Head of caudate nucleus (tissue), 42 donors: ENCODE measurements at places on chromosomes 13 and 19.

GRCh38 chr13:41520016-41520659, 62.8 kb downstream of the RGCC start:
- DNase-seq = no peak

- no peak for DNase-seq
Observed at GRCh38 chr19:8144273-8144995, 5.0 kb downstream of the FBN3 start.

GRCh38 chr19:33235996-33236350, 10.3 kb upstream of the SLC7A10 start:
- DNase-seq = no peak

DNA sequence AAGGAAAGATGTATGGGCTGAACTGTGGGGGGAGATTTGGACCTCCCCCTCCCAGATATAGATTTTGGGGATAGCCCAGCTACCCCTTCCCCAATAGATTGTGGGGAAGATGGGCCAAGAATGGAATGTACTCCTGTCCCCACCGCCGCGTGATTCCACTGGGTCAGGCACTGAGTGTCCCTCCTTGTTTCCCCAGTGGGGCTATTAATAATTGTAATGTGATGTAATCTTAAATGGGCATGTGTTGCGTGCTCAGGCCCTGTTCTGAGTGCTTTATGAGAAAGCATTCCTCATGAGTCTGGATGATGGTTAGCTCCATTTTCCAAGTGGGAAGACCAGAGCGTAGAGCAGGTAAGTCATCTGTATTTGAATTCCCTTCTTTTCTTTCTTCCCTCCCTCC, 1.4 kb downstream of the PSMD8 start:
- DNase-seq = no peak

- no peak for DNase-seq
Observed at GRCh38 chr13:24202215-24202614, 41.7 kb downstream of the SPATA13 start.

DNA sequence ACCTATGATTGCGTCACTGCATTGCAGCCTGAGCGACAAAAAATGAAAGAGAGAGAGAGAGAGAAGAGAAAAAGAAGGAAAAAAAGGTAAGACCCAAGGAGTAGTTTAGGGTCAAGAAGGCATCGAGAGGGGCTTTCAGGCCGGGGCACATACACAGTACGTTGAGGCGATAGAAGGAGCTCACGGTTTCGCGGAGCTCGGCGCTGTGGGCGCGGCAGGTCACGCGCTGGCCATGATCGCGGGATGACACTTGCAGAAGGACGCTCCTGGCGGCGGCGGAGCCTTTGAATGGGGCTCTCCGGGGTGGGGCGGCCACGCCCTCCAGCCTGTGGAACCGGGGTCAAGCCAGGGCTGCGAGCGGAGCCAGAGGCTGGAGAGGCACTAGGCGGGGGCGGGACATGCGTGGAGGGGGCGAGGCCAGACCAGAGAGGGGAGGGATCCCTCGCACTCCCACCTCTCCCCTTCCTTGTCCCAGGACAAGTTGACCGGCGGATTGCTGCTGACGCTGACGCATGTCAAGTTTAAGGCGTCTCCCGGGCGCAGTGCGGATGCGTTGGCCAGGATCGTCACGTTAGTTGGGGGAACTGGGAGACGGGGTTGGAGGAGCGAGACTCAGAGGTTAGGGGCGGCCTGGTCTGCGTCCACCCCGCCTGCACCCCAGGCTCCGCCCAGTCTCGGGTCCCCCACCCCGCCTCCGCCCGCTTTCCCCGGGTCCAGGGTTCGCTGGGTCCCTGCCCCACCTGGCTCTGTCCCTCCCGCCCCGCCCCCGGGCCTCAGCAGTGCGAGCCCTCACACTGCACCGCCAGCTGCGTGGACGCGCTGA, 6.9 kb downstream of the NPHS1 start:
- DNase-seq = no peak
